ENCODE measurements at places on chromosomes 13 and 19. TPM values are rescaled to one million over a fixed set of nuclear protein-coding genes. Genes with fewer than 3 reads are reported as not detected.

Gene MAST1
- total RNA-seq = 5.3 TPM

Gene CBLC
- total RNA-seq = 16.2 TPM

DNA sequence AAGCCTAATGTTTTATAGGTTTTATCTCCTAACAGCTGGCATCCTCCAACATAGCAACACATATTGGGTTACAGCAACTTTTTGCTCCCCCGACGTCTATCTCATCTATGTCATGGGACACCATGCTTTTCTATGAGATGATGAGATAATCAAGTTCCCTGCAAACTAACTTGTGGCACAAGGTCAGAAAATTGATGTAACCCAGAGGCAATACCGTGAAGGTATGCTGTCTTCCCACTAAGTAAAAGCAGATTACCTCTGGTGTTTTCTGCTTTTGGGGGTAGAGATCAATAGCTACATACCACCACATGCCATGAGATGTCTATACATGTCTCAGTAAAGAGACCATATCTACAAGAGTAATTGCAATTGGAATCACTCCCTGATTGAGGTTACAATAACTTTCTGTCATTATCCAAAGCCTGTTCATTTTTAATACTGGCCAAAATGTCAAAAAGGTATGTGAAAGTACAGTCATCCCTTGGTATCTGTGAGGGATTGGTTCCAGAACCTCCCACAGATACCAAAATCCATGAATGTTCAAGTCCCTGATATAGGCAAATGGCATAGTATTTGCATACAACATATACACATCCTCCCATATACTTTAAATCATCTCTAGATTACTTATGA, 131.3 kb downstream of the CYSLTR2 start:
- no peak for DNase-seq

DNA sequence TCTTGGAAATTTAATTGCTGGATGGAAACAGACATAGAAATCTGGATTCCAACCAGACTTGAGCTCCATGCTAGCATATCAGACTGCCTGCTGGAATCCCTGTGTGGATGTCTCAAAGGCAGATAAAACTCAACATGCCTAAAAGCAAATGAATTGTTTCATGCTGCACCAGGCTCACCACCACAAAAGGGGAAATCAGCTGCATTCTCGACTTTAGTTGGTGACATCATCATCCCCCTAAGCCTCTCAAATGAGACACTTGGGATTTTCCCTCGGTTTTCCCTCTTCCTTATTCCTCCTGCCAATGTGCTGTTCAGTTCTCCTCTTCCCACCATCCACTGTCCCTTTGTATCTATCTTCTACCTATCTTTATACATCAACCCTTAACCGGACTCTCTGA, 134.3 kb downstream of the ZDHHC20 start:
- DNase-seq = no peak

- DNase-seq = no peak
Observed at GRCh38 chr13:24725379-24725778, 38.6 kb upstream of the RNF17 start.

DNA sequence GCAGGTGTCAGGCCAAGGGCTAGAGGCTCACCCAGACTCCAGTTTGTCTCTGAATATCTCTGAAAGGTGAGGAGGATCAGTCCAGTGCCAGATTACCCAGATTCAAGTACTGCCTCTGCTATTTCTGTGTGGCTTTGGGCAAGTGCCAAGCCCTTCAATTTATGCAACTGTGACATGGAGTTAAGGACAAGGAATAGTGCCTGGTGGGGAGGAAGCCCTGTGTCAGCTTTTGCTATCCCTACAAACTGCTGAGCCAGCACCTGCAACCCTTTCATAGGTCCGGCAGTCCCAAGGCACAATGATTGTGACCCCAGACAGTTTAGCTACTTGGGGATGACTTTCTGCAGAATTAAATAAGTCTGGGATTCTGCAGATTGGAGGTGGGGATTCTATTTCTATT, 123.0 kb downstream of the KL start:
- DNase-seq = no peak

Gene KCNC3
- 23.6 TPM for total RNA-seq

DNA sequence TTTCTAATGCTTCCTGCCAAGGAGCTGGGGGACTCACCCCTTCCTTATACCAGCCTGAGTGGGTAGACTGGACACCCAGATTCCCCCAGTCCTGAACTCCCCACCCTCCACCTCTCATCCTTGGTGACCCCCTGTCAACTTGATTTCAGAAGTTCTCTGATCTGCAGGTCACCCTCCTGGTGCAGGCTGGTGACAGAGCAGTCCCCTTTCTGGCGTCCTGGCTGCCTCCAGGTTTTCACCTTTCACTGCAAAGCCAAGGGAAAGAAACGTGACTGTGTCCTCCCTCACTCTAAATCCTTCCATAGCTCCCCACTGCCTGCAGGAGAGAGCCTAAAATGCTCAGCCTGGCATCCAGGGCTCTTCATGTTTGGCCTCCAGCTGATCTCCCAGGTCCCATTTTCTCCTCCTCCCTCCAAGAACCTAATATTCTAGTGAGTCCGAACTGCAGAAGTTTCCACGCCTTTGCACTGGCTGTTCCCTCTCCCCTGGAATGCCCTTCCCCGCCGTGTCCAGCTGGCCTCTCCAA, 4.1 kb upstream of the MATK start:
- no peak for DNase-seq

DNA sequence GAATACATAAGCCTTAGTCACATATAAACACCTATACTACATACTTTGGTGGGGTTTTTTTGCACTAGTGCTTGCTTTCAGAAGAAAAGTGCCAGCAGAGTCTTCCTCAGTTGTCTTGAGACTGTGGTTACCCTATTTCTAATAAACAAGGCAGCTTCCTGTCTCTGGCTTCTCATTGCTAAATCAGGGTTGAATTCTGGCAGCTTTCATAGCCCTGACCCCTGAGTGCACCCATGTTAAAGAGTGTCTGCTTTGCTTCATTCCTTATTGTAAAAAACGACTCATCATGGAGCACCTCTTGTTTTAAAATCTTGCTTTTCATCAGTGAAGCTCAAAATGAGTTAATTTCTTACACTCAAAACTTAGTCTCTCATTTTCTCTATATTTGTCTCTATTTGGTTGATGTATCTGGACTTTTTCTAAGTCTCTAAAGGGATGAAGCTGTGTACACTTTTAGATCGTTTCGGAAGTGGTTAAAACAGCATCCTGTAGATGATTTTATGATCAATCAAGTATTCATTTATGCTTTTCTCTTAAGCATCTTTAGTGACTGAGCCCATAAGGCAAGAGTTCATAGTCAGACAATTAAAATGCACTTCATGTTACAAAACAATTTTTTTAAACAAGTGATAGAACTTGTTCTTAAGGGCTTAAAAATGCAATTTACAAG, 72.1 kb downstream of the KLF12 start:
- DNase-seq = no peak

GRCh38 chr13:30112602-30113435, 194.5 kb downstream of the KATNAL1 start:
- DNase-seq = peak; percentile 70

Gene ZNF222
- 10.0 TPM for total RNA-seq

- no peak for DNase-seq
Observed at GRCh38 chr19:16527334-16527935, 14.8 kb downstream of the CHERP start.

Gene SLC6A16
- 10.5 TPM for total RNA-seq

GRCh38 chr13:19185865-19186645, 4.4 kb upstream of the TUBA3C start:
- DNase-seq = no peak

DNA sequence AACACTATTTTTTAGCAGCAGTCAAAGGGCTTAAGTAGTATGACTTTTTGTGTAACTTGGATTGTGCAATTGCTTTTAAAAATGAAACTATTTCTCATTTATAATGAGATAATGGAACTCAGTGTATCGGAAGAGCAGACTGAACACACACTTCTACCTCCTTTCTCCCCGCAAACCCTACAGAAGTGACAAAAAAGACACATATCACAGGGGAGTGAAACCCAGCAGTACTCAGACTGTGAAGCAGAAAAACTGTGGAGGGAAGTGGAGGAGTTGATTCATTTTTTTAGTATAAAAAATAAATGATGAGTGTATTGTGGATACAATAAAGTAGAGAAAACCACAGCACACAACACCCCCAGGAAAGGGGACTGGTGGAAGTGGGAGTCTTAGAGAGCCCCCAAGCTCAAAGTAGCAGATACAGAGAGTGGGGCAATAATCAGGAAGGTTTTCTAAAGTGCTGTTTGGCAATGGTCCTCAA, 9.7 kb downstream of the LPAR6 start:
- DNase-seq = no peak

Gene GARIN5A
- total RNA-seq = 11.6 TPM

GRCh38 chr19:18814063-18814462, 17.7 kb upstream of the UPF1 start:
- DNase-seq = no peak

GRCh38 chr19:55240713-55241020, 12.1 kb upstream of the TMEM86B start:
- DNase-seq = no peak

Gene SMIM24
- total RNA-seq = 1.3 TPM

- DNase-seq = no peak
Observed at GRCh38 chr13:49497272-49497671, 1.5 kb downstream of the PHF11 start.

GRCh38 chr19:41926763-41927496, 1.3 kb downstream of the ERFL start:
- DNase-seq = no peak

GRCh38 chr19:35853038-35853756, 893 bp upstream of the NPHS1 start:
- DNase-seq = no peak

Data from progenitor cell of endocrine pancreas (in vitro differentiated cells).